ENCODE measurements at places on chromosomes 6 and 20.
A peak's percentile ranks its signal among the peaks of the same experiment; 100 is the strongest.

DNA sequence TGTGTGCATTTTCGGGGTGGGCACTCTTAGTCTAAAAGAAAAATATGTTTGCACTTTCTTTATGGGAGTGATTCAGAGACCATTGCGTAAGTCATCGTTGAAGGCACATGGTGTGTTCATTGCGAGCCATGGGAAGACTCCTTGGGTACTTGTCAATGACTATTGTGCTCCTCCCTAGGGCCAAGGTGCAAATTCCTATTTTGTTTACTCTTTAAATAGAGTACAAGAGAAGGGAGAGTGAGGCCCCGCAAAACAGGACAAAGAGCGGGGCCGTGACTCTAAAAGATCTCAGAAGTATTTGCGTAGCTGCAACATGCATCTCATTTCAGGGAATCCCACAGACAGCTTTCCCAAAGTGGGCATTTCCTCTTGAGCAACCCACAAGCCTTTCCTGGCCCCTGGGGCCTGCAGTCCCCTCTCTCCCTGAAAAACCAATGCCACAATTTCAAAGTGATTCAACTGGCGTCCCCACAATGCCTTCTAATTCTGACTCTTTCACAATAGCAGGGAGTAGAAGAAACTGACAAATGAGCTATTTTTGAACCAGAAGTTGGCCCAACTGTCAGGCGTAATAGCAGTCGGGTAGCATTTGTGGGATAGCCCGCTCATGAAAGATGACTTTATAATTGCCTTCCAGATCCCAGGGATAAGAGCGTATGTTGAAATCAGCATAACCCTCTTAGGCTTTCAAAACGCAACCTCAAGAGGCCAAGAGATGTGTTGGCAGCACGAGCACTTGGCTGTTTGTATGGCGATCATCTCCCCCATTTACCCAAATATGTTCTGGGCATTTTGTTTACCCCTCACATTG, 277.9 kb upstream of the BMP2 start:
- peak; percentile 65 for DNase-seq

- DNase-seq, result no peak
These were observed 109.2 kb downstream of the ARID1B start for GRCh38 chr6:156886409-156886808.

- no peak for DNase-seq
These were observed 382.4 kb upstream of the MMS22L start for GRCh38 chr6:97665446-97665845.

GRCh38 chr6:155678361-155678760, 222.7 kb upstream of the NOX3 start:
- DNase-seq, result no peak

- no peak for DNase-seq
These were observed 140.3 kb downstream of the NFATC2 start for GRCh38 chr20:51402201-51402600.

DNA sequence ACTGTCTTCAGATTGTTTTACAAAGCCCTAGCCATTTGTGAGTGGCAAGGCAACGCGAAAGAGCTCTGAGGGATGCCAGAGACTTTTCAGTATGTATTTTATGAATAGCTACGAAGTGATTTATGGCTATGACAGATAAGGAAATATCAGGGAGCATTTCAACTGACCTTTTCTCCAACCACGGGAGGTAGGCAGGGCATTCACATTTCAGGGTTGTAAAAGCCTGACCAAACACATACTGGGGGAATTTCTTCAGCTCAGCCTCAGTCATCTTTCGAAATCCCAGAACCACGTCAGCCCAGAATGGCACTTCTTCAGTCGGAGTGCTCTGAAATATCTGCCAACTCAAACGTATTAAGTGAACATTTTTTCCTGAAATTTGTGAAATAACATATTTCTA, 10.8 kb downstream of the DDO start:
- DNase-seq, result no peak

Measured in bronchial epithelial cell (primary cell).